ENCODE measurements at places on chromosomes 3 and 15.
A peak's percentile ranks its signal among the peaks of the same experiment; 100 is the strongest.

DNA sequence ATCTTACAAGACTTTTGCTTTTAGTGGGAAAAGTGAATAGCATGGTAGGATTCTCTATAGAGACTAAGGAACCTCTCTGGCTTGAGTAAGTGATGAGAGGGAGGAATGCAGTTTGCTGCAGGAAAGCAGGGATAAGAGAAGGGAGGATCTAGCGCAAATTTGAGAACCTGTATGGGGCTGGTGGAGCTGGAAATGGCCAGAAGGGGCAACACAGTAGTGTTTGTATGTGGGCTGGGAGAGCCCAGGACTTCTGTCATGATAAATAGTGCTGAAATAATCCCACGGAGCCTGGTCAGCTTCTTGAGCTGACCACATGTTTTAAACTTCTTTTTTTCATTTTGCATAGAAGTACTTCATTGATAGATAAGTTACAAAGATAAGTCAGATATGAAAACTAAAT lies 11.2 kb upstream of the SHC4 start:
- DNase-seq: no peak

GRCh38 chr15:69983696-69984265 lies 113.9 kb downstream of the TLE3 start:
- DNase-seq: no peak

DNA sequence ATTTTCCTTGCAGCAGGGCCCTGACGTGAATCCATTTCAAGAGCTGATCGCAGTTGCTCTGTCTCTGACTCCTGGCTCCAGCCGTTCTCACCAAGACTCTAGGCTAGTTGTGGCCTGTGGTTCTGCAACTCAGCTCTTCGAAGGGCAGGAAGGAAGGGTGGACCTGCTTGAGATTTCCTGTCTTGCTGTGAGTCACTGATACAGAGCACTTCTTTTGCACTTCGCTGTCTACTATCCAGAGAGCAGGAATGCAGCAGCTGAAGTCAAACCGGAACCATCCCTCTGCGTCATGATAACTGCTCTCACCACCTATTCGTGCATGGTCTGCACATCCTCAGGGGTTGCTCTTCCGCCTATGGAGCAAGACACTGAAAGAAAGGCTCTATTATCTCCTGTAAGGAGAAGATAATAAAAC lies 59.7 kb downstream of the RAP2B start:
- DNase-seq: no peak

- DNase-seq: peak; percentile 69
These were observed 26.9 kb upstream of the EHHADH start for GRCh38 chr3:185280572-185281365.

DNA sequence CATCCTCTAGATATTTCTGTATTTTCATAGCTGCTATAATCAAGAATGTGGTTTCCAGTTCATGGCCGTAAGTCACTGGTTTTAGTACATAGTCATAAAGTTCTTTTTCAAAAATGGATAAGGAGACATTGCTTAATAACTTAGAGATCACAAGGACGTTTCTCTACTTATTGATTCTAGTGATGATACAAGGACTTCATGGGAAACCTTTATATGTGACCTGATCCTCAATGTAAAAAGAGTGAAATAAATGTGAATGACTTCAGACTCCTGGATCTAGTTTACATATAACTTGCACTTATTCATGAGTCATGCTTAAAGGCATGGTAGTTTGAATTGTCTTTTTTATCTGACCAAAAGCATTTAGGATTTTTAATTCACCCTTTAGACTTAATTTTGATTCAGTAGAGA lies 35.2 kb downstream of the TSC22D2 start:
- no peak for DNase-seq

DNA sequence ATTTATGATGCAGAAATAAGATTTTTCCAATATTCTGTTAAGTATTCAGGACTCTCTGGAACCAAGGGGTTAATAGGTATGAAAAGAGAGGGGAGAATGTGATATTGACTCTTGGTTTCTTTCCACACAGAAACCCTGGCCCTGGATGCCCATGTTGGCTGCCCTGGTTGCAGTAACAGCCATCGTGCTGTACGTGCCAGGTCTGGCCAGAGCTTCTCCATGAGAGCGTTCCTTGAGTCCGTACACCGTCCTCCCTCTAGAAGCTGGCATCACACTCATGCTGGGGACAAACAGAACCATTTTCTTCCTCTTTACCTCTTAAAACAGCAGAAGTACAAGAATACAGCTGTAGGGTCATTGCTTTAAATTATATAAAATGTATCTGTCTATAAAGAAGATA lies 81.1 kb upstream of the FLNB start:
- no peak for DNase-seq

- no peak for DNase-seq
These were observed 105.5 kb downstream of the MME start for GRCh38 chr3:155185631-155186071.

GRCh38 chr15:70646169-70646568 lies 117.2 kb downstream of the UACA start:
- DNase-seq: no peak

- no peak for DNase-seq
These were observed at the start of gene CFAP92 for GRCh38 chr3:128993461-128994172. CFAP92 (minus strand) TSS chr3:128994076; CDS start chr3:128993304, 772 bp downstream.

DNA sequence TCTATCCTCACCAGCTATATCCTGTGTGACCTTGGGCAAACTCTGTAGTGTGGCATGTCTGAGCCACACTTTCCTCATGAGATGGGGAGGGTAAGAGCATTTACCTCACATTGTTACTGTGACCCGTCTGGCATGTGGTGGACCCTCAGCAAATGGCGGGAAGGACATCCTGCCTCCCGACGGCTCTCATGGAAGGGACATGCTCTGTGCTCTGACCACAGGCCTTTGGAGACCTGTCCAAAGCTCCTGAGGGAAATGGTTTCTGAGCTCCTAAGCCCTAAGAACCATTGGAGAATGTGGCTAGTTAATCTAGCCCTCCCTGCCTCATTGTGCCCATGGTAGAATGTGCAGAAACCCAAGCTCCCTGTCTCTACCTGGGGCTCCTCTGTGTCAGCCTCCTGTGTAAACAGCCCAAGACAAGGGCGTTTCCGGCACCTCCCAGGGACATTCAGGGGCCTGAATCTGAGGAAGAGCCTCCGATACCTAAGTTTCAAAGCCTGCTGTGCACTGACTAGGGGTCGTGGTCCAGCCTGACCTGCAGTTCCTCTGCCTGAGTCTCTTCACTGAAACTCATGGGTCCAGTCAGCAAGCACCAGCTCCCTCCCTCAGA lies 29.0 kb downstream of the XYLB start:
- DNase-seq: no peak

GRCh38 chr3:87206070-87206469 lies 21.0 kb upstream of the CHMP2B start:
- DNase-seq: no peak

- DNase-seq: no peak
These were observed 137.0 kb upstream of the C2CD4B start for GRCh38 chr15:62301993-62302675.
